WTC11 (cell line): ENCODE measurements at places on chromosomes 13 and 19. TPM values are rescaled to one million over a fixed set of nuclear protein-coding genes. Genes with fewer than 3 reads are reported as not detected.

Gene TNFRSF19
- 0.20 to 0.27 TPM (median 0.23 TPM) in 3 replicates for total RNA-seq

Gene RDH8
- total RNA-seq = 0.27 TPM in 1 of 3 replicates, not detected in the others

Gene PTPRS
- total RNA-seq = 201 to 253 TPM (median 244 TPM) in 3 replicates

Gene SIAH3
- 0.09 to 0.31 TPM (median 0.11 TPM) in 3 replicates for total RNA-seq

Gene ZNF709
- 3.0 to 3.8 TPM (median 3.4 TPM) in 3 replicates for total RNA-seq

Gene STOML3
- total RNA-seq = not detected in 3 replicates

Gene CD22
- total RNA-seq = 0.28 to 1.1 TPM (median 0.55 TPM) in 3 replicates

Gene THSD8
- 30.1 to 50.2 TPM (median 47.0 TPM) in 3 replicates for total RNA-seq

Gene CPB2
- total RNA-seq = 0.21 to 0.33 TPM in 2 of 3 replicates, not detected in the other

Gene AMER2
- 0.18 to 0.48 TPM (median 0.27 TPM) in 3 replicates for total RNA-seq

Gene BICRA
- 23.0 to 30.3 TPM (median 26.0 TPM) in 3 replicates for total RNA-seq

Gene KLK3
- total RNA-seq = 0.13 to 0.25 TPM (median 0.16 TPM) in 3 replicates
